ENCODE measurements at places on chromosomes 1 and 21.
A peak's percentile ranks its signal among the peaks of the same experiment; 100 is the strongest.

DNA sequence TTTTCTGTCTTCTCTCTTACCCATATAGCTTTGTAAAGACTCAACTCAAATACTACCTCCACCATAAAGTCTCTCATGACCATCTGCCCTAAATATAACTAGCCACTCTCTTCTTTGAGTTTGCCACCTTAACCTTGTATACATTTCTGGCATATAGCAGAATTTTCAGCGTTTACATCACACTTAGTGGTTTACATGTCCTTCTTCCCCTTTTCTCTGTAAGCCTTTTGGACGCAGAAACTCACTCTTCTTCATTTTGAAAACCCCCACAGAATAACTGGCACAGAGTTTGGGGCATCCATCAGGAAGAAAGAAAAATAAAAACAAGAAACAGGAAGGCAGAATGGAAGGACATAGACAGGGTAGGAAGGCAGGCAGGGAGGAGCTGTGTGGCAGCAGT, 131.8 kb upstream of the DUSP10 start:
- DNase-seq: no peak

DNA sequence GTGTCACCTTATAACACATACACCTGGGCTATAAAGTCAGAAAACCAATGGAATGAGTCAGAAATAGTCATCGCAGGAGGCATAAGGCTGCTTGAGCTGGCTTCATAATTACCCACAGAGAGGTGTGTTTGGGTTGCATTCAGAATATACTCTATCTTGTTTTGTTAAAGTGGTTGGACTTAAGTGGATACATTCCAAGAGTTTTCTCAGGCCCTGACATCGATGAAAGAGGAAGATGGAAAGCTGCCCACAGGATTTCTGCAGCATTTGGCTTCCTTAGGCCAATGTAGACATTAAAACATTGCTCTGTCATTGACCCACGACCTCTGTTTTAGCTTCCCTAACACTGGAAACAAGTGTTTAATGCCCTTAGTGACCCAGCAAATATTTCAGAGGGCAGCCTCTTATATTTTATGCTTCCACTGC, 18.6 kb upstream of the BCL10 start:
- DNase-seq: peak; percentile 97

GRCh38 chr1:200150721-200151120, 123.2 kb downstream of the NR5A2 start:
- peak; percentile 76 for DNase-seq

DNA sequence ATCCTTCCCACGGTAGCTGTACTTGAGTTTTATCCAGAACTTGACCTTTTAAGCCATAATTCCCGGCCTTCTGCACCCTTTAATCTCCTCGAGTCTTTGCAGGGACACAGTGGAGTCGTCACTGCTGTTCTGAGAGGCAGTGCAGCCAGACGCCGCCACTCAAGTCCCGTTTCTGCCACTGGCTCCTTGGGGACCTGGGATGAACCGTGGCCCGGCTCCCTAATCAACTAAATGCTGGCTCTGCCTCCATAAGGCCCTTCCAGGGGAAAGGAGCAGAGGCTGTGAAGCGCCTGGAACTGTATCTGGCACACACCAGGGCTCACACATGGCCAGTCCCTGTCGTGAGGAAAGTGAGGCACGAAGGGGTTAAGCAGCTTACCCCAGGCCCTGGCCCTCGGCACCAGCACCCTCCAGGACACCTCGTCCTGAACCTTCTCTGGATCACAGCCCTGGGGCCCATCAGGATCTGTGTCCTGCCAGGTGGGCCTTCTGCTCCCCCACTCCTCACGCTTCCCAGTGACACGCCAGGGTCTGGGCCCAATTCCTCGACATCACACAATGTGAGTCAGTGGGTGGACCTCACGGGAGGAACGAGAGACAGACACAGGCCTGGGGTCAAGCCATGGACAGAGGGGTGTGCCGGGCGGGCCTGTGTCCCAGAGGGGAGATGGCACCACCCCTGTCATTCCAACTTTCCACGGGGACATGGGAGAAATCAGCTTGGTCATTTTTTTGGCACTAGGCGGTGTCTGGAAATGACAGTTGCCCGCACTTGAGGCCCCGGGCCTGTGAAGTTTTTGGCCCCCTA, 23.5 kb upstream of the C1orf174 start:
- no peak for DNase-seq

DNA sequence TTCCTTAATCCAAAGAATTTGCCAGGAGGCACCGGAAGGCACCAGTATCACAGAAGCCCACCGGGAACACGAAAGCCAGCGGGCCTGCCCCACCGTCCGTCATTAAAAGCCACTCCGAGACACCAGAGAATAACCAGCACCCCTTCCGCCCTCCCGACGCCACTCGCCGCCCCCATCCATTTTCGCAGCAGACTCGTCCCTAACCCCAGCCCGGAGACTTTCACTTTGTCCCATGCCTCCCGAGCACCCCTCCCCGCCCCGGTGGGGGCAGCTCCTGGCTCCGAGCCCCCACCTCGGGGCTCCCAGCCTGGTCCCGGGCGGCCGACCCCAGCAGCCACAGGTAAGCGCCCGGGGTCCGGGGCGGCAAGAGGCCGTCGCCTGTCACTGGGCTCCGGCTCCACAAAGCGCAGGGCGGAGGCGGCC, 105.4 kb downstream of the SLC45A1 start:
- DNase-seq: peak; percentile 25

DNA sequence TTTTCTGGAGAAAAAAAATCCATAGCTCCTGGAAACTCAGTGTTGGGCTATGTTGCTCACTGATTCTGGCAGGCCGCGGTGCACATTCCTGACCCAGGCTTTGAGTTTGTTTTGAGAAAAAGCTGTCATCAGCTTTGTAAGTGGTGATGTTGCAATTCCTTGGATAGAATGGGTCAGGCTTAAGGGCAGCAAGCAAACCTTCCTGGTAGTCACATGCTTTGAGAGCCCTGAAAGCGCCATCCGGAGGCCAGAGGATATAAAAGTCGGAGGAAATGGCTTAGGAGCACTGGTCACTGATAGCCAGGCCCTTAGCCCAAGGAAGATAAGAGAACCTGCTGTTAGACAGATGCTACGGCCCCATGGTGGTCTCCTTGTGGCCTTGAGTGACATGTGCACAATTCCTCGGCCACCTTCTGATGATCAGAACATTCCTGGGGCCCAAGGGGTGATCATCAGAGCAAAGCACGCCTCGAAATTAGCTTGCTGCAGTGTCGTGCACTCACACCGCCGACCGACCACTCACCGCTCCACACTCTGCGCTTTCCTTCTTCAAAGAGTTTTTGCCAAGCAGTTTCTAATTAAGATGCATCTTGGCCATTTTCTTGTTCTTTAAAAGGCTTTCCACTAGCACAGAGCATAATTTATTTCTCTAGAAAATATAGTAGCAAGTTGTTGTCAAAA, 78.6 kb downstream of the MAN1C1 start:
- DNase-seq: peak; percentile 36

- DNase-seq: no peak
Observed at GRCh38 chr1:57357462-57357861, 66.4 kb downstream of the DAB1 start.

DNA sequence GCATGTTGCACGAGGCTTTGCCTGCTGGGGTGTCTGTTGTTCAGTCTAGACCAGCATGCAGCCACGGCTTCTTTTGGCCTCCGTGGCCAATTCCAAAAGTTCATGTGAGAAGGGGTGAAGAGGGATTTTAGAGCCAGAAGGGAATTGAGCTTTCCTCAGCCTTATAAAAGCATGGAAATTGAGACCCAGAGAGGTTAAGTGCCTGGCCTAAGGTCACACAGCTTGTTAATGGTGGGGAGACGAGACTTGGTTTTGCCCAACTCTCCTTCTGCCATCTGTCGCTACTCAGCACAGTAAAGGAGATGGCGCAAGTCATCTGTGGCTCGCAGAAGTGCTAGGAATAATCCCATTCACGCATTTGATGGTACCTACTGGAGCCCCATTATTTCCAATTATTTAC, 25.7 kb downstream of the ZBTB18 start:
- DNase-seq: no peak

DNA sequence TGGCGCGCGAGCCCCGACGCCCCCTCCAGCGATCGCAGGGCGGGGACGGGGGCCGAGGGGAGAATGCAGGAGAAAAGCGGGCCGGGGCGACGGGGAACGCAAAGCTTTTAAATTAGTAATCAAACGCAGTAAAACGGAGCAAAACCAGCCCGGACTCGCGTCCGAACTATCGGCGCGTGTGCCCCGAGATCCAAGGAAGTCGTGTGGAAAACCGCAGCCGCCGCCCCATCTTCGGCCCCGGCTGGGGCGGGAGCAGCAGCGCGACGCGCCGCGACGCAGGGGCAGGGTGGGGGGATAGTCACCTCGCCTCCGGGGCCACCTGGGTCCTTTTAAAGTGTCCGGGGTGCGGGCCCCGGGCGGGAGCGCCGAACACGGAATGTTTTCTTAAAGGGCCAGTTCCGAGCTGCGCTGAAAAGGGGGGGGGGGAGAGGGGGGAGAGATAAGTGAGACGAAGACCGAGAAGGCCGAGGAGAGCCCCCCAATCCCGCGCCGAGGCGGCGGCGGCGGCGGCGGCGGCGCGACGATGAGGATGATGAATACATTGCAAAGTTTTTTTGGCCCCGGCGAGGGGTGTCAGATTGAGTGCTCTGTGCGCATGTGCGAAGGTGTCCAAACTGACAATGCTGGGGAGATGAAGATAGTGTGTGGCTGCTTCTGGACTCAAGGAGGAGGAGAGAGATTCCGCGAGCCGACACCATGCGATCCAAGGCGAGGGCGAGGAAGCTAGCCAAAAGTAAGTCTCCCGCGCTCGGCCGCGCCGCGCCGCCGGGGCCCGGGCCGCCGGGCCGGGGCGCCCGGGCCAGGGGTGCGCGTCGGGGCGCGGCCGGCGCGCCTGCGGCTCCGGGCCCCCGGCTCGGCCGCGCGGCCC, at the start of gene PRDM16:
TSS of gene PRDM16 (plus strand) at position 640 of the 868 bp plus-strand sequence. CDS start at position 697, 57 bp downstream.
- peak; percentile 11 for DNase-seq

- DNase-seq: peak; percentile 77
Observed at GRCh38 chr1:209612646-209613399, 29.3 kb downstream of the CAMK1G start.

DNA sequence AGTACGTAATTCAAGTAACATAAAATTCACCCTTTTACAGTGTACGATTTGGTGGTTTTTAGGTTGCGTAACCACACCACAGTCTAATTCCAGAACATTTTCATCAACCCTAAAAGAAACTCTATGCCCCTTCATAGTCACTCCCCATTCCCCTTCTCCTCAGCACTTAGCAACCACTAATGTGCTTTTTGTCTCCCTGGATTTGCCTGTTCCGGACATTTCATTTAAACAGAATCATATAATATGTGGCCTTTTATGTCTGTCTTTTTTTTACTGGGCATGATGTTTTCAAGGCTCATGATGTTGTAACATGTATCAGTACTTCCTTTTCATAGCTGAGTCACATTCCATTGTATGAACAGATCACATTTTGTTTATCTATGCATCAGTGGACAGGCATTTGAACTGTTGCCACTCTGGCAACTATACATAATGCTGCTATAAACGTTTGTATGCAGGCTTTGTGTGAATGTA, 20.8 kb downstream of the OBSCN start:
- peak; percentile 92 for DNase-seq

GRCh38 chr1:109281680-109282496, 1.1 kb downstream of the PSRC1 start:
- DNase-seq: no peak

DNA sequence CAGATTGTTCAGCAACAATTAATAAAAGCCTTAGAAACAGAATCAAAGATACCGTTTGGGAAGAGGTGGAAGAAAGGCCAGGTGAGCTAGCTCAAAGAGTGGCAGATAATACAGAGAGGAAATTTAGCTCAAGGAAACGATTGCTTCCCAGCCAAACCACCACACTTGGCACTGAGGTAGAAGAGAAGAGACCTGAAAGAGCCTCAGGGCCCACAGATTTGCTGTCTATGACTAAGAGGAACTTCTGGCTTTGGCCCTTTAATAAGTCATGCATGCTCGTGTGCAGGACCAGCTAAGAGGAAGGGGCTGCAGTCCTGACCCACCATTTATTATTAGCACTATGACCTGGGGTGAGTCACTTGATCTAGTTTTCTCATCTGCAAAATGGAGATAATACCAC, 72.8 kb upstream of the BCL10 start:
- DNase-seq: no peak

DNA sequence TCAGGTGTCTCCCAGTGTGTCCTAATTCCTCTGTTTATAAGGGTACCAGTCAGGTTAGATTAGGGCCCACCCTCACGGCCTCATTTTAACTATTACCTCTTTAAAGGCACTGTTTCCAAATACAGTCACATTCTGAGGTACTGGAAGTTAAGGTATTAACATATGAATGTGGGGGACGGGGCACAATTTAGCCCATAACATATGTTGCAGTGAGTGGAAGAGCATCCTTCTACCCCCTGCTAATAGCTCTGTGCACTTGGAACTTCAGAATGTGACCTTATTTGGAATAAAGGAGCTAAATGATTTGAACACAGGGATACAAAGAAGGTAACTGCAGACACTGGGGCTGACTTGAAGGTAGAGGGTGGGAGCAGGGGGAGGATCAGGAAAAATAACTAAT, 67.3 kb upstream of the ADGRL2 start:
- no peak for DNase-seq

DNA sequence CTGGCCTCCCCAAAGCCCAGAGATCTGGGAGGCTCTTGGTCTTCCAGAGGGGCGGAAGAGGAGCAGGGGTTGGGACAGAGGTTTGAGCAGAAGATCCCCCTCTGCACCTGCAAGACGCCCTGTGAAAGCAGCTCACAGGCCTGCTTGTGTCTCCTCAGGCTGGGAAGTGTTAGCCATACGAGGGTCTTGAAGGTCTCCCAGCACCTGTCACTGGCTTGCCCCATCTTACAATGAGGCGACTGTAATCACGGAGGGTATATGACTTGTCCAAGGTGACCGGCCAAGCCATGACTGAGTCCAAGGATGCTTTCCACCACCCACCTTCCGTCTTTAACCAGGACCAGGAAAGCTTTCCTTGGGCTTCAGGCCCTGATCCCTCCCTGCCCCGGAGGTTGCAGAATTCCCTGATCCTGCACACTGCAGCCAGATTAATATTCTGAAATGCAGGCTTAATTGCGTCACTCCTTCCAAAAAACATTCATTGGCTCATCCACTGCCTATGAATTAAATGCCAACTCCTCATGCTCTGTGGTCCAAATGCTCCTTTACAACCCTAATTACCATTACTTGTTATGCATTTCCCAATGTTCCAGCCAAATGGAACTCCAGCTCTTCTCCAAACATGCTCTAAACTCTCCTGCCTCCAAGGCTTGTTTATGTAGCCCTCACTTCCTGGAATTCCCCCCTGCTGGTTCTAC, 64.0 kb downstream of the DDX20 start:
- DNase-seq: no peak

DNA sequence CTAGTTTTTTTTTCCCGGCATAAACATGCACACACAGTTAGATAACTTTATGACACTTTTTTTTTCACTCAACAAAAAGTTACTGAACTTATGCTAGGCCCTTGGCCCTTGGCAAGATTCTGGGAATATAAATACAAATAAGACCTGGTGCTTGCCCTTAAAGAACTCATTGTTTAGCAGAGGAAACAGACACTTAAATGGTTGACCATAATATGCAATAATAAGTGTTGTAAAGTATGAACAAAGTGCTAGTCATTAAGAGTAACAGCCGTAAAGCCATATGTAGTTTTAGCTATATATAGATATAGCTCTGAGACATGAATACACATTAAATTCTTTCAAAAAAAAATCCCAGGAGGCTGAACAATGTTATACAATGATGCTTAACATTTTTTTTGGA, 198.3 kb downstream of the CYYR1 start:
- DNase-seq: peak; percentile 33
